ENCODE measurements at places on chromosomes 4 and X.

DNA sequence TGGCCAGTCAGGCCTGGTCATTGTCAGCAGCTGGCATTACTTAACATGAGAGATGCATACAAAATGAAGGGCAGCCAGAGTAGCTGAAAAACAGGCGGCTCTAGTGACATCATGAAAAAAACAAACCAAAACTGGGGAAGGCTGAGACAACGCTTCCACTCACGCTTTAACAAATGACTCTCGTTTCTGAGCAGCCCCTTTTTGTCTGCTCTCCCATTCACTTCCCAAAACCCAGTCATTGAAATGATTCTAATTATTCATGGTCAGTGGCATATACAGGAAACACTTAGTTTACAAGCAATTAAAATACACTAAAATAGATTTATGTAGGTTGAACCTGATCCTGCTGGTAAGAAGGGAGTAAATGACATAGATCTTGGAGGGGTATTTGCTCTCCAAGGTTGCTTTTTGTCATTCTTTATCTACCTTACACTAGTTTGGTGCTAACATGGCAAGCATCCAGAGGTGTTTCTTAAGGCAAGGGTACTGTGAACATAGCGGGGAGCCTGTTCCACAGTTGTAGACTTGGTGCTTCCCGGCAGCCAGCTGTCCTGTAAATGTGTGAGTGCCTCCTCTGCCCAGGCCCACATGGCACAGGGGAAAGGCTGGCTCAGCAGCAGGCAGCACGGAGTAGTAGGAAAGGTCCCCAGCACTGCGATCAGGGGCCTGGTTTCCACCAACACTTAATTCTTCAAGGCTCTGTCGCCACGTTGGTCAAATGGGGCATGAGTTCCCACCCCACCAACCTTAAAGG, 61.2 kb upstream of the CITED1 start:
- no peak for DNase-seq

GRCh38 chr4:77582156-77582555, 23.5 kb upstream of the CXCL13 start:
- no peak for DNase-seq

DNA sequence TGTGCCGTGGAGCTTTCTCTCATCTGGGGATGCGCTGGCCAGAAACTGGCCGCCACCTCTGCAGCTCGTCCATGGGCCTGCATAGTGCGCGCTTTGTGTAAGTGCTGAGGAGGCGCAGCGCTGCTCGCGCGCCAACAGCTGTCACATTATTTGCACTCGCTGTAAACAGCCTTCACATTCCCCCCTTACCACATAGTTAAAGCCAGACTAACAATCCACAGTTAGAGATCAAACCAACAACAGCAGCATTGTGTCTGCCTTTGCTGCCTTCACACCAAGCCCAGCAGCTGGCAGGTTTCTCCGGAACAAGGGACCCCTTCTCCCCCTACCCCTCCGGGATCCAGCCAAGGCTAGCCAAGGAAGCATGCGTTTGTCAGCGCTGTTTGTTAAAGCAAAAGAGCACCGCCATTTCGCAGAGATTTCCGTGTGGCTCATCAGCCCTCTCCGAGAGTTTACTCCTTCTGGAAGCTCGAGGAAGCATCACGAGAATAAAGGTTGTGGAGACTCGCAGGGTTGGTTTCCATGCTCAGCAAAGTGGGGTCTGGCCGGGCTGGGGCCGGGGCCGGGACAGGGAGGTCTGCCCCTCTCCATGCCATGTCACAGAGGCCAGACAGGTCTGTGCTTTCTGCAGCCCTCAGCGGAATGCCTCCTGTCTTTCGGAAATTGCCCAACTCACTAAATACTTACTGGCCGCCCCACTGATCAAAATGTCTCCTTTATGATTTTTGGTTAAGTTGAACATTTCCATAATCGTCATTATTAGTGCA, 11.0 kb downstream of the BCOR start:
- DNase-seq = no peak

GRCh38 chrX:35362866-35363265, 420.3 kb downstream of the FAM47B start:
- no peak for DNase-seq

DNA sequence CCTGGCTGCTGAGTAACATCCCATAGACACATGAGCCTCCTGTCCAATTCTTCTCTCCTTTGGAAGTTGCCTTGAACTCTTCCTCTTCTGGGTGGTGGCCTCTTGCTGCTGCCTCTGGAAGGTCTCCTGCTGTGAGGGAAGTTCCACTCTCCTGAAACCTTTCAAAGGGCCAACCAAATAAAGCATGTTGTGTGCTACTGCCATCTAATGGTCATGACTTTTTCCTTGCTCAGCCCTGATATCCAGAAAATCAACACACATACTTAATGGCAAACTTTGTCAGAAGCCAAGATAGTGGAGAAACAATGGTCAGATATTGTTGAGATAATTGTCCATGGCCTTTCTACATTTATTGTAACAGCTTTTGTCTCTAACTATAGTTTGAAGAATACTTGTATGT, 19.1 kb upstream of the ZXDA start:
- no peak for DNase-seq

GRCh38 chrX:72714478-72714916, 391 bp upstream of the PHKA1 start:
- DNase-seq = no peak

Data from CD4-positive, alpha-beta T cell treated with Interleukin-15 for 1 hour (primary cell).